ENCODE measurements at places on chromosomes 7 and 10. TPM values are rescaled to one million over a fixed set of nuclear protein-coding genes. Genes with fewer than 3 reads are reported as not detected.

The ZMYND11 gene
- 46.7 TPM for total RNA-seq

- no peak for DNase-seq
Observed at GRCh38 chr10:73877533-73878160, 3.3 kb upstream of the CAMK2G start.

GRCh38 chr7:88522771-88523293, 216.1 kb upstream of the STEAP4 start:
- no peak for DNase-seq

DNA sequence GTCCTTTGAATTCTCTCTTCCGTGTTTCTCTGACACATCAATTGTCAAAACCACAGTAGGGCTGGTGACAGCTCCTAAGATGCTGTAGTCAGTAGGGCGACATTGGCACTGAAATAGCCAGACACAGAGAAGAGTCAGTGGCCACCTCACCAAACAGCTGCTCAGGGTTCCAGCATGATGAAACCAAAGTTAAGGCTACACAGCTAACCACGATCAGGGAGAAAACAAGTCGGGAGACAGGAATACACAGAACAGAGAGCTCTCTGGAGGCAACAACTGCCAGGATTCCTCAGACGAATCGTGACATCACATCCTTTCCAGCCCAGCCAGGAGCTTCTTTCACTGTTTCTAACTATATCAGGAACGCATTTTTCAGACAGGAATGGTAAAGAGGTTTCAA, 922.2 kb downstream of the SORCS1 start:
- no peak for DNase-seq

- no peak for DNase-seq
Observed at GRCh38 chr10:70223728-70224127, 9.5 kb downstream of the PPA1 start.

GRCh38 chr7:143434660-143435059, 8.6 kb upstream of the TAS2R60 start:
- no peak for DNase-seq

GRCh38 chr7:96118449-96119001, 203.4 kb downstream of the SLC25A13 start:
- no peak for DNase-seq

DNA sequence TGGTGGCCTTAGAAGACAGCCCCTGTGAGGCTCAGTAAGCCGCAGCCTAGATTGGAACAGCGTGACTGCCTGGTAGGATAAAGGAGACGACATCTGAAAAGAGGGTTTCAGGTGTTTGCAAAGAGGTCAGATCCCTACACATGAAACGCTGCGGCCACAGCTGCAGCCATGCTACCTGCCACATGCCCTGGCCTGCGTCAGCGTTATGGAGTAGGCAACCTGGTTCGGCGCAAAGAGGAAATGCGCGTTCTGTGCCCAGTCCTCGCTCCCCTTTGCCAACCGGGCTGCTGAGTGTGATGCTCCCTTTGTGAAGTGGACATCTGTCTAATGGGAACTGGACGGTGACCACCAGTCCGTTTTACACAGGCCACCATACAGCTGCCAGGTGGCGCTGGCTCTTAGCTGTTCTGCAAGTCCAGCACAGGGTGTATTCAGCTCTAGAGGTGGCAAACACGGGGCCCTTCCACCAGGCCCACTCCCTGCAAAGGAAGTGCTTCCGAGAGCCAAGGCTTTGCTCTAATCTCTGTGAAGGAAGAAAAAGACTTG, 160.3 kb downstream of the CELF2 start:
- DNase-seq, result no peak

DNA sequence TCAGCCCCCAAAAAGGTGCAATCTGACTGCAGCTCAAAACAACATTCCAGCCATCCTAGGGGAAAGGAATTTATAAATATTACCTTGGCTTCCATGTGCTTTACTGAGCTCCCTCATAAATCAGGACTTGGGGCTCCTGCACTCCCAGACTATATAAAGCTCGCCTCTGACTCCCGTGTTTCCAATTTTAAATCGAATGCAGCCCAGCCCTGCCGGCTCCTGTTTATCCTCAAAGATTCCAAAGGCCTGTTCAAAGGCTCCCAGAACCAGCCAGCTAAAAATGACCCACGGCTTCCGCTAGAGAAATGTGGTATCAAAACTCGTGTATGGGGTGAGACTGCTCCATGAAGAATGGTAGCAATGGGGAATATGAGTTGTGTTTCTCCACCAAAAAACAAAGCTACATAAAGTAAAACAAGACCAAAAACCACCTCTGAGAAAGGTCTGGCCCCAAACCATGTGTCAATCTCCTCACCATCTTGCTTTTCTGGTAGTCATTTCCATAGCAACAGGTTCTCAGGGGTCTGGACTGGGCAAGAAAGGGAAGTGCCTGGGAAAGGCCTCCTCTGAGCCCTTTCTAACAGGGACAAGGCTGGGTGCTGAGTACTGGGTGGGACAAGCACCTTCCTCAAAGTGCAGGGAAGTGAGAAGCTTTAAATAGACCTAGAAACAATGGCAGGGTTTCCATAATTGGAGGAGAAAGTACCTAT, 5.1 kb downstream of the CALML3 start:
- DNase-seq, result no peak
